ENCODE measurements at places on chromosomes 7 and 10. TPM values are rescaled to one million over a fixed set of nuclear protein-coding genes. Genes with fewer than 3 reads are reported as not detected.

- DNase-seq: no peak
- no peaks in the 10 kb centered on the region for H3K36me3 ChIP-seq
- H3K4me1 ChIP-seq: no peaks in the 10 kb centered on the region
These were observed 129.2 kb upstream of the NRBF2 start for GRCh38 chr10:63003816-63004453.

DNA sequence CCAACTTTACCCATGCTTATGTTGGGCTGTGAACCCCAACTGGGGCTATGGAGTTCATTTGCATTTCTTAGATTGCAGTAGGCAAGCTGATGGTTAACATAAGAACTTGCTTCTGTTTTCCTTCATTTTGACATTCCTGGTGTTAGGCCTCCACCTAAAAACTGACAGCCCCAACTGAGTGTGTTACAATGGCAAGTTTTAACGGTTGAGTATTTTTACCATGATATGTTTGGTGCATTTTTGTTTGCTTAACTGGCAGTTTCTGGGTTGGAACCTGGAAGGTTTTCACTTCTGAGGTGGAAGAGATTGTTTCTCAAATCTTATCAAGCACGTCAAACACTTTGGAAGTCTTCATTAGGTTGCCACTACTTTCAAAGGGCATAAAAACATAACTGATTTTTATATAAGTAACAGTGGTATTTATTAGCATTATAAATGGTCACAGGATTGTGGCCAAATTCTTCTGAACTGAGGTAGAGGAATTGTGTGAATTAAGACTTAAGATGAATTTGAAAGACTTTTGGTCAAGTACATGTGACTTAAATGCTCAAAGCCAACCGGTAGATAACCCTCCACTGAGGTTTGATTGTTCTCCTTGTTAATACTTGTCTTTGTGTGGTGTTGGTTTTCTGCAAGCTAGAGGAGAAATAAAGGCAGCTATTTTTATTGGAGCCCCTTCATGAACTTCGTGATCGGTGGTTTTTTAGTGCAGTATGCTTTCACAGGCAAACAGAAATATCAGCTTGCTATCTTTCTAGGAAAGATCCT is 2.8 kb downstream of the BMI1 start:
- peaks cover 26% of the 10 kb centered on the region for H3K4me1 ChIP-seq
- H3K27me3 ChIP-seq: peaks cover 33% of the 10 kb centered on the region
- H3K27ac ChIP-seq: no peak overlapping the region
- no peak for DNase-seq
- H3K4me3 ChIP-seq: no peak overlapping the region

- no peak overlapping the region for H3K27ac ChIP-seq
- DNase-seq: no peak
- no peaks in the 10 kb centered on the region for H3K36me3 ChIP-seq
These were observed 28.2 kb downstream of the PTPRE start for GRCh38 chr10:127935071-127935561.

GRCh38 chr10:42970451-42971250 is 106.2 kb upstream of the RET start:
- no peak overlapping the region for H3K4me3 ChIP-seq
- H3K4me1 ChIP-seq: no peaks in the 10 kb centered on the region
- H3K36me3 ChIP-seq: no peaks in the 10 kb centered on the region
- no peak for DNase-seq
- no peak overlapping the region for H3K27ac ChIP-seq

METTL27 gene
- total RNA-seq: 1.6 TPM

All from hepatocyte (in vitro differentiated cells).